ENCODE measurements at places on chromosomes 3 and 15. TPM values are rescaled to one million over a fixed set of nuclear protein-coding genes. Genes with fewer than 3 reads are reported as not detected.

AADACL2 gene
- total RNA-seq, result not detected

CTXN2 gene
- not detected for total RNA-seq

FBXW12 gene
- total RNA-seq, result not detected

SLC2A2 gene
- total RNA-seq, result not detected

C3orf62 gene
- 1.5 TPM for total RNA-seq

DISP2 gene
- total RNA-seq, result 0.08 TPM

IL17RB gene
- not detected for total RNA-seq
